ENCODE measurements at places on chromosomes 5 and 9.

- DNase-seq = peak; percentile 11
These were observed 764 bp downstream of the CAMLG start for GRCh38 chr5:134738963-134739661.

DNA sequence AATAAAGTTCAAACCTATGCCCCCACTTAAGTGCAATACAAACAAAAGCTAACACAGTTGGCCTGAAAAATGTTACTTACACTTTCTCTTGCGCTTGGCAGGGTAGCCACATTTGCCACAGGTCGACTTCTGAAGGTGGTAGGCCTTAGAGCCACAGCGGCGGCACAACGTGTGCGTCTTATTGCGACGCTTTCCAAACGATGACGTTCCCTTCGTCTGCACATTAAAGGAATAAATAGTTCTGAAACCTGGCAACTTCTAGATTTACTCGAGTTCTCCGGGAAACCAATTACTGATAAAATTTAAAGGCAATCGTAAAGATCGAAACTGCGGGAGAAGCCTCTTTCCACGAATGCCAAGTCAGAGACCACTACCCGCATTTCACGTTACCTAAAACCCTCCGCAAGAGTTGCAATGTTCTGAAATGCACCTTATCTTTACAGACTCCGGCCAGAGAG lies 602 bp downstream of the RPL37 start:
- DNase-seq = peak; percentile 23

GRCh38 chr5:133121611-133122150 lies 69.9 kb downstream of the HSPA4 start:
- no peak for DNase-seq

- DNase-seq = peak; percentile 69
These were observed 32.0 kb upstream of the TTLL11 start for GRCh38 chr9:122125158-122125508.

DNA sequence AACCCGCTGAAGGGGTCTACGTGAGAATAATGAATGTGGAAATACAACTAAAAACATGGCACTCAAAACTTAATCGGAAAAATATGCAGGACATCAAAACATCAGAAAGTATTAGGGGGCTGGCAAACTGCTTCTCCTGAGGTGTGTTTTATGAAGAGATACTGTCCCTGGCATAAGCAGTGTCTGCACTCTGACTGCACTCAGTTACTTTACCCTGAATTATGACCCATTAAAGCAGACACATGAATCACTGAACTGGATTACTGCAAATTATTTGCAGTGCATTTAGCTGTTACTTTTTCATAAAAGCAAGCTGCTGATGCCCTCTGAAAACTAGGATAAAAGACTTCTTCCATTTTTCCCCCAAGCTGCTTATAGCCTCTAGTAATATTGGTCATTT lies 164.9 kb downstream of the AP3B1 start:
- DNase-seq = no peak

DNA sequence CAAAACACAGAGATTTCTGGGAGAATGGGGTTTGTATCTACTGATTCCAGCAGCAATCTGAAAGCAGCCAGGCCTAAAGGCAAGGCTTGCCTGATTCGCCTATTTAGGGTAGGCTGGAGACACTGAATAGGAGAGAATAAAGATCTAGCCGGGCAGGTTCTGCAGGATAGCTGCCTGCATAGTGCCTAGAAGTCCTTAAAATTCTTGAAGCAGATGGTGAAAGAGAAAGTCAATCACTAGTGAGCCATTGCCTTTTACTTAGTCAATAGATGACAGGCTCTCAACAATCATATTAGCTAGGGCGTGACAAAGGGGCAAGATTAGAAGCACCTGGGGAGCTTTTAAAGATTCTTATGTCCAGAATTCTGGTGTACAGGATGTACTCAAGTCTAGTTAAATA lies 522.7 kb downstream of the HTR1A start:
- DNase-seq = no peak
